ENCODE measurements at places on chromosomes 16 and 17.

GRCh38 chr17:38703742-38704605 is 1.1 kb upstream of the MLLT6 start:
- peak; percentile 26 for DNase-seq

- no peak for DNase-seq
These were observed 11.6 kb downstream of the KRTAP9-7 start for GRCh38 chr17:41287050-41287449.

- DNase-seq = no peak
These were observed 14.2 kb upstream of the KREMEN2 start for GRCh38 chr16:2949705-2950352.

DNA sequence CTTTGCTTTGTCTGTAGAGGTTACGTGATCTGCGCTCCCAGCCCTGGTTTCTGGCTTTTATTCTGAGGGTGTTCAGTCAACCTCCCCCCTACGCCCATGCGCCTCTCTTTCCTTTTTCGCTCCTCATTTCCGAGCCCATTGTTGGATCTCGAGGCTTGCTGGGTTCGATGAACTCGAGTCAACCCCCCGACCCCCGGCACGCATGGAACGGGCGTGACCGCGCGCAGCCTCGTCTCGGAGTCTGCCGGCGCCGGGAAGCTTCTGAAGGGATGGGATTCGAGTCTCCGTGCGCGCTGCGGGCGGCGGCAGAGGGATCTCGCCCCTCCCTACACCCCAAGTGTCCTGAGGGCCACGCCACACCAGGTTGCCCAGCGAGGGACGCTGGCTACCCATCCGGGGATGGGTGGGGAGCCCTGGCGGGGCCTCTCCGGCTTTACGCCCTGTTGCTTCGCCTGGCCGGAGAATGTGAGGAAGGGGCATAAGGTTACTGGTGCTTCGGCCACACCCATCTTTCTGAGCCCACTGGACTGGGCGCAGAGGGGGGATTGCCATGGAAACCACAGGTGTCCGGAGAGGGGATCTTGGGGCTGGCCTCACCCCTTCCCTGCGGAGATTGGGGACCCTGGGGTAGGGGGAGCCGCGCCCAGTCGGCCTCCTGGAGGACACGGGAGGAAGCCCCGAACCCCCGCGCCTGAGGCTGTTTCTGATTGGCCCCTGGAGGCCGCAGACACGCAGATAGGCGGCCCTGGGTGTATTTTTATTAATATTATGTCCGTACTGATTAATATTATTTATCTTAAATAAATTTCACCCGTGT is 1.8 kb downstream of the MAPT start:
- no peak for DNase-seq

GRCh38 chr17:71334048-71334751 is 786.6 kb upstream of the SOX9 start:
- DNase-seq = peak; percentile 16

DNA sequence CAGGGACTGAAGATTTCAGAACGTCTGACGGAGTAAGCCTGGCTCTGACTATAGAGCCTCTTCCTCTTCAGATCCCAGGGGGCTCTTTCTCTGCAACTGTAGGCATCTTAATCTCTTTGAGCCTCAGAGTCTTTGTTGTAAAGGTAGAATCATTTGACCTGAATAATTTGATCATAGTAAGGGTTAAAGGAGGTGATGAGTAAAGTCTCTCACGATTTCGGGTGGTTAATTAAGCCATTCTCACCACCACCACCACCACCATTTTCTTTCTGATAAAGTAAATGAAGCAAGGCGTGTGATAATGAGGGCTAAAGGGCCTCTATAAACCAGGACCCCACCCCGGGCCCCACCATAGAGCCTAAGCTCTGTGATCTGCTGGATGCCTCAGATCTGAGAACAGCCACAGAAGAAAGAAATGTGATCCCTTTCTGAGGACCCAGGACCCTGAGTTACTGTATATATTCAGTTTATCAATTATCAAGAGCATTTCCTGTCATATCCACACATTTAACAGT is 33.0 kb upstream of the ADAMTS18 start:
- no peak for DNase-seq

- peak; percentile 39 for DNase-seq
These were observed 1.0 kb upstream of the KRT20 start for GRCh38 chr17:40886090-40886489.

DNA sequence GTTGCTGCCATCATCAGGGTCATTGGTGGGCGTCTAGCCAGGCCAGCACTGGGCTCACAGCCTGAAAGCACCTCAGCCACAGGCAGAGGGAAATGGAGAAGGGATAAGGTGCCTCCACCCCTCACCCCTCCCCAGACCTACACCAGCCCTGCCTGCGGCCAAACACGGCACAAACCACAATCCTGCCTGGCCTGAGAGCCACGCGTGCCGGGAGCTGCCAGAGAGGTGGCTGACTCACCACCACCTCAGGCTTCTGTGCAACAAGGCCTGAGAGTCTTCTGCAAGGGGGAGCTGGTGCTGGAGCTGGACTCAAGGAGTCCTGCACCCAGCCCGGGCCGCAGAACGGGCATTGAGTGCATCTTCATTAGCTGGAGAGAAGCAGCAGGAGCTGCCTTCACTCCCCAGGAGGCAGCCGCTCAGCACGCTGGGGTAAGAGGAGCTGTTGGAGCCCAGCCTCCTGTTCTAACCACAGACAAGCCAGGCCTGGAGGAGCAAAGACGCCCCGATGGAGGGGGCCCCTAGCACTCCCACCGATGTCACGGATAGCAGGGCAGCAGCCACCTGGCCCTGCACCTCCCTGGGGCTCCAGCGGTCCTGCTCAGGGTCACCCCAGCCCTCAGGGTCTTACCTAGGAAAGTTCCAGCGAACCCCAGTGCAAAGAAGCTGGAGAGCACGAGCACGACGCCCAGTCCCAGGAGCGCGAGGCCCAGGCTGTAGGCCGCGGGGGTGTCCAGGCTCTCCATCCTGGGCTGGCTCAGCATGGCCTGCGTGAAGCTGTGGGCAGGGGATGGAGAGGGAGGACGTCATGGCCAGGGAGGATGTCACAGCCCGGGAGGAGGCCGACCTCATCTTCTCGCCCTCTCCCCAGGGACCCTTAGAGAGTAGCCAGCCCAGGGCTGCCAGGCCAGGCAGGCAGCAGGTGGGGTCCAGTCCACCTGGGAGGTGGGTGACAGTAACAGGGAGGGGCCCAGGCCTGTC is 16.0 kb upstream of the RASD1 start:
- DNase-seq = peak; percentile 93

DNA sequence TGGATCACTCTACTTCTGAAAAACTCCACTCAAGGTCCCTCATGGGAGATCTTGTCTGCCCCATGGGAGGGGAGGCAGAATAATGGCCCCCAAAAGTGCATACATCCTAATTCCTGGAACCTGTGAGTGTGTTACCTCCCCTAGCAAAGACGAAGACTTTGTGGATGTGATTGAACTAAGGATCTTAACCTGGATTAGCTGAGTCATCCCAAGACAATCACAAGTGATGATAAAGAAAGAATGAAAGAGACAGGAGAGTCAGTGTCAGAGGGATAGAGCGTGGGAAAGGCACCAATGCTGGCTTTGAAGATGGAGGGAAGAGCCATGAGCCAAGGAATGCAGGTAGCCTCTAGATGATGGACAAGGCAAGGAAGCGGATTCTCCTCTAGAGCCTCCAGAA is 374.7 kb upstream of the DYNLRB2 start:
- no peak for DNase-seq

GRCh38 chr16:82899731-82900450 is 273.1 kb downstream of the CDH13 start:
- no peak for DNase-seq

DNA sequence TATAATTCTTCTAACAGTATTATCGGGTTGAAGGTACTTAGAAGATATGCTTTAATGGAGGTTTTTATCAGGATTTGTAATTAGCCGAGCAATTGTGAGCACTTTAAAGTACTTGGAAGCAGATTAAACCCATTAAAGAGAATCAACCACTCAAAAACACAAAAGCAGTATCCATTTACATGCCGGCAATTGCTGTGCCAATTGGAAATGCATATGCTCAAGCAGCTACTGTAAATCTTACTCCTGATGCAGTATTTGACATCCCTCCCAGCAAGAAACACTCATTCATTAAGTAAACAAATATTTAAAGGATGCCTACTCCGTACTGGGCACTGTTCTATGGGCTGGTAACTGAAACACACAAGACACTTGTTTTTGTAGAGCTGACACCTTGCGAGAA is 11.4 kb upstream of the CCL1 start:
- DNase-seq = no peak

DNA sequence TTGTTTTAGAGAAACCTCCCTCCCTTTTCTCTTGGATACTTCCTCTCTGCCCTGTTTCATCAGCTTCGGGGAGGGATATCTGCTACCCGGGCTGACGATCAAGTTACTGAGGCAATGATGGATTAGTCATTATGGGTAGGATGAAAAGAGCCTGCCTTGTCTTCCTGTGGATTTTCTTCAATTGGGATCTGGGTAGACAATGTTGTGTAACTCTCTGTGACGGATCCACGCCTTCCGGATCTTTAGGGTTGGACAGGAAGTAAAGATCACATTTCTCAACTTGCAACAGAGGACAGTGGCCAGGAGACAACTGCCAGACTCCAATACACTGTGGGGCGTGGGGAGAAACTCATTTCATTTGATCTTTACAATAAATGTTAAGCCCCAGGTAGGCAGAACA is 11.3 kb upstream of the CHST6 start:
- DNase-seq = peak; percentile 94

DNA sequence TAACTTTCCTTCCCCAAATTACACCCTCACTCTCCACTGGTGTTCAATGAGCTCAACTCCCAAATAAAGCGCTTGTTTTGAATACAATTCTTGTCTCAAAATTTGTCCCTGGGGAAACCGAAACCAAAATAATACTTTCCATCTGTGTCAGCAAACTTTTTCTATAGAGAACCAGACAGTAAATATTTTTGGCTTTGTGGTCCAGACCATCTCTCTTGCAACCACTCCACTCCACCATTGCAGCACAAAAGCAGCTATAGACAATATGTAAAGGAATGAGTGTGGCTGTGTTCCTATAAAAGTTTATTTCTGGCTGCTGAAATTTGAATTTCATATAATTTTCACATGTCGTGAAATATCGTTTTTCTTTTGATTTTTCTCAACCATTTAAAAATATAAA is 84.6 kb upstream of the ERCC4 start:
- DNase-seq = no peak

- no peak for DNase-seq
These were observed 8.7 kb downstream of the MSL1 start for GRCh38 chr17:40130352-40131042.

GRCh38 chr17:18947866-18948265 is 4.1 kb upstream of the SLC5A10 start:
- DNase-seq = no peak

DNA sequence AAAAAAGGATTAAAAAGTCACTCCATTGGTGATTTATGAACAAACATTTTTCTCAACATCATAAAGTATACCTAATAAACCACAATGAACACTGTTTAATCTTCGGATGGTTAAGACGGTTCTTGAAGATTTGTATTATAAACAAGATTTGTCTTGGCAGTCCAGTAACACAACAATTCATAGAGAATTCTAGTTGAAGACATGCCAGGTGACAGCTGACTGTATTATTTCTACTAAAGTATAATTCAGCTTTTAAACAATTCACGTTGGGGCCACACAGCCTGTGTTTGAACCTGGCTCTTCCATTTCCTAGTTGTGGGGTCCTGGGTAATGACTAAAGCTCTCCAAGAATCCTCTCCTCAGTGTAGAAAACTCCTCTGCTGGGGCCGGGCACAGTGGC is 22.0 kb downstream of the STX8 start:
- no peak for DNase-seq

- no peak for DNase-seq
These were observed 55.9 kb downstream of the USP22 start for GRCh38 chr17:20986767-20987510.

DNA sequence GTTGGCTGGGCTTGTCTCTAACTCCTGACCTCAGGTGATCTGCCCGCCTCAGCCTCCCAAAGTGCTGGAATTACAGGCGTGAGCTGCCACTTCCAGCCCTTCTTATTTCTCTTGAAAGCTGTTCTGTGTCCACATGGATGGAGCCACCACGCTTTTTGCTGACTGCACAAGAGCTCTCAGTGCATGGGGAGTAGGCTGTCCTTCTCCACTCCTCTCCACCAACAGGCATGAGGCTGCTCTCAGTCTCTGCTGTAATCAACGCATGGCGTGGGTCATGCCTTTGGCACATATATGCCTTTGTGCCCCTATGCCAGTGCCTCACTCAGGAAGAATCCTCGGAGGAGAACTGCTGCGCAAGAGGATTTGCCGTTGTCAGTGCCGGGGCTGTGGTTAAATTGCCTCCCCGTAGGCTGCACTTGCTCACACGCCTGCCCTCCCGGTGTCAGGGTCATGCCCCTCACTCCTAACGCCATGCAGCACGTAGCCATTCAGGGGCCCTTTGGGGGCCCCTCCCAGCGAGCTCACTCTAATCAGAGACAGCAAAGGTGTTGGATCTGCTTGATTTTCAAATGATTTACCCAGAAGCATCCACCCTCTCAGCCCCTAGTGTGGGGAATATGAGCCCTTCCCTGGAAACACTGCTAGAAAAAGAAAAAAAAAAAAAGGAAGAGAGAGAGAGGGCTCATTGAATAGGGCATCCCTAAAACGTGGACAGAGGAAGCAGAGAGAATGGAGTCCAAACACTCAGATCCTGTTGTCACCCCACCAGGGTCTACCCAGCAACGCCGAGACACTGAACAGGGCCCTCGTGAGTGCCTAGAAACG is 47.5 kb upstream of the ZCCHC14 start:
- DNase-seq = no peak

DNA sequence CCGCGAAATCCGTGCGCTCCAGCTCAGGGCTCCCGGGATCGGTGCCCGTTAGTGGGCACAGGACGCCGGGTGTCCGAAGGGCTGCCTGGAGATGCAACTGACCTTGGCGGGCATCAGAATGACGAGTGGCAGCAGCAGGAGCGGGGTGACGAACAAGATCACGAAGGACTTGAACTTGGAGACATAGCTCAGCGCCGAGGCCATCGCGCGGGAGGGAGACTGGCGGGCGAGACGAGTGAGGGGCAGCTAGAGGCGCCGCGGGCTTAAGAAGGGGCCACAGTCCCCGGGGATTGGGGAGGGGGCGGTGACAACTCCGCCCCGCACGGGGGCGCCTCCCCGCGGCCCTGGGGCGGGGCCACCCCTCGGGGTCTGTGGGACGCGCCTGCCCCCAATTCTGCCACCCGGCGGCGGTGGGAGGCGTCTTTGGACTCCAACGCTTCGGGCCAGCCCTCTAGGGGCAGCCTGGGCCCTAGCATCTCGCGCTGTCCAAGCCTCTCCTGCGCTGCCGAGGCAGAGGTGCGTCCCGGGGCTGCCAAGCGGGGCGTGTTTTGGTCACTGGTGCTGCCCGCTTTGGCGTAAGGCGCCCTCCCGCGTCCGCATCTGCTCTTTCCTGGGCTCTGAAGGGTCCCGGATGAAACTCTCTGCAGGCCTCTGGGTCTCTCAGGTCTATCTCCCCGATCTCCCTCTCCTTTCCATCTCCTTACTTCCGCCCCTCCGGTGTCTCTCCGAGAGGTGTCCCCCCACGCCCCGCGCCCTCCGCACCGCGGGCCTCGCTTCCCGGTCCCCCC is at the start of gene SLC13A5:
SLC13A5 (minus strand) TSS at position 240 of the 788 bp plus-strand sequence; CDS start at position 204, 36 bp downstream.
- peak; percentile 18 for DNase-seq
